Stimulated activated CD4-positive, alpha-beta T cell treated with anti-CD3 and anti-CD28 coated beads, Interleukin-1b, Interleukin-23, amount 100 ng/mL, for 1 hour (primary cell): ENCODE measurements at places on chromosomes 1 and 21.

DNA sequence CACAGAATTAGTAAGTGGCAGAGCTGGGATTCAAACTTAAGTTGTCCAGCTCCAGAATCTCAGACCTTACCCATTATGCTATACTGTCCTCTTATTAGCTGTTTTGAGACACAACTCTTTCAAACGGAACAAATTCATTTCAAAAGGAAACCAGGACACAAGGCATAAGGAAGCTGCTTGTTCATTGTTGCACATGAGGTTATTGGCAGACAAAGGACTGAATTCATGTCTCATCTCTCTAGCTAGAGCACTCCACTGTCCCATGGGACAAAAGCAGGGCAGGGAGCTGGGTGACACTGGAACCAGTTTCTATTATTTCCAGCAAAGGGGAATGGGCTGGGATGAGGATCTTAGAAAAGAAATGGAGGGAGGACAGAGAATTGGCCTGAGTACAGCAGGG lies 26.4 kb downstream of the CHI3L2 start:
- DNase-seq: no peak

- no peak for DNase-seq
Observed at GRCh38 chr1:245264226-245264625, 109.4 kb downstream of the KIF26B start.

GRCh38 chr1:14297356-14297755 lies 301.1 kb upstream of the KAZN start:
- no peak for DNase-seq

DNA sequence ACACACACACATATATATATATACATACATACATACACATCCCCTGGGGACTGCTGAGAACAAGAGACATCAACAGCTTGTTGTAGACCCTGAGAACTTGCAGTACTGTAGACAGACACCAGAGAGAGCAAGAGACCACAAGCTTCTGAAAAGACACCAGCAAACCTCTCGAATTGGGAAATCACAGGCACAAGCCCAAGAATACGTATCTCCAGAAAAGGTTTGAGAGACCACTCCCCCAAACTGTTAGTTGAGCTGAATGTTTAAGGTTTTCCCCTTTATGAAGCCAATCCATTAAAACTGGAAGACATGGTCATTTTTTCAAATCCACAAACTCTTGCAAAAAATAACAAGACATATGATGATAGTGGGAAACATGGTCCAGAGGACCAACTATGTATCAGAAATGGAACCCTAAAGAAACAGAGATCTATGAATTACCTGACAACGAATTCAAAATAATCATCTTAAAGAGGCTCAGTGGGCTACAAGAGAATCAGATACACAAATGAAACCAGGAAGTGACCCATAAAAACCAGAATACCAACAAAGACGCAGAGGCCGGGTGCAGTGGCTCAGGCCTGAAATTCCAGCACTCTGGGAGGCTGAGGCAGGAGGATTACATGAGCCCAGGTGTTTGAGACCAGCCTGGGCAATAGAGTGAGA lies 45.1 kb downstream of the SLC2A1 start:
- no peak for DNase-seq

DNA sequence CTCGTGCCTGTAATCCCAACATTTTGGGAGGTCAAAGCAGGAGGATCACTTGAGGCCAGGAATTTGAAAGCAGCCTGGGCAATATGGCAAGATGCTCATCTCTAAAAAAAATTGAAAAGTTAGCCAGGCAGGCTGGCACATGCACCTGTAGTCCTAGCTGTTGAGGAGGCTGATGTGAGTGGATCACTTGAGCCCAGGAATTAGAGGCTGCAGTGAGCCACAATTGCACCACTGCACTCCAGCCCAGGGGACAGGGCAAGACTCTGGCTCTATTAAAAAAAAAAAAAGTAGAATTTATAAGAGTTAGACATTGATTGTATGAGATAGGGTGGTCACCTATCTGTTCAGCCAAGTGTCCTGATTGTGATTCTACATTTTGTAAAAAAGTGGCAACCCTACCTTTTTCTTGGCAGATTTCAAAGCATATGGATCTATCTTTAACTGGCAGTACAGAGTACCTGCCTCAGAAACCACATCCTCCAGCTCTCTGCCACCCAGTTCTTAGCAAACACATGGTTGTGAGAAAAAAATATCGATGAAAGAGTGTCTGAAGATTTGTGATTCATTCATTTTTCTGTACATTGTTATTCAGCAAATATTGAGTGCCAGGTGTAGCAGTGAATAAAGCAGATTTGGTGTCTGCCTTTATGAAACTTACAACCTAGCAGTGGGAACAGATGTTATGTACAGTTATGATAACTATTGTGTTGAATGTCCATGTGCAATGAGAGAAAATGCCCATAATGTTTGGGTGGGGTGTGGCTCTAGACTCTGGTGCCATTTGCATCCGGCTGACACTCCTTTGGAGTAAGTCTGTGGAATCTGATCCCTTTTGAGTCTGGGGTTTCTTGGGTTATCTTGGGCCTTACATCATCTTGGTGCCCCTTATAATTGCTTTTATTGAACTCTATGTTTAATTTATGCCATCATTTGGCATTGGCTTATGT lies 82.5 kb downstream of the ST3GAL3 start:
- no peak for DNase-seq

DNA sequence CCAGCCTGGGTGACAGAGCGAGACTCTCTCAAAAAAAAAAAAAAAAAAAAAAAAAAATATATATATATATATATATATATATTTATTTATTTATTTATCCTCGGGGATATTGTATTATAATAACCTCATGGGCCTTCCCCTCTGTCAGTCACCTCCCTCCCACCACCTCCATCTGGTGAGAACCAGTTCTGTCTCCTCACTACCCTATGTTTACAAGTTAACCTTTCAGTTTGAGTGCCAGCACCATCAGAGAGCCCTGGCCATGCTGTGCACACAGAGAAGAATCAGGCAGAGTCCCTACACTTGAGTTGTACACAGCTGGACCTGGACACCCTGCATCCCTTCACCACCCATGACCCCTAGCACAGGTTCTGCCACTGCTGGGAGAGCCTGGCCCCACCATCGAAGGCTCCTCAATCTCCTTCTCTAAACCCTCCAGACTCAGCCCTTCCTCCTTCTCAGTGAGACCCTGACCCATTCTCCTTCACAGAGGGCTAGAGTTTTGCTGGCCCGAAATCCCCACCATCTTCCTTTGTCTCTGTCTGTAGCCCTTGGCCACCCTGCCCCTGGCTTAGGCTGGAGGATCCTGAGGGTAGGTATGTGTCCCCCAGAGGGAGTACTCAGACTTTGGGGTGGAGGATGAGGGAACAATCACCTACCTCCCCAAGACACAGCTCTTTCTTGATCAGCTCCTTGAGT lies 1.2 kb downstream of the S100A5 start:
- no peak for DNase-seq

DNA sequence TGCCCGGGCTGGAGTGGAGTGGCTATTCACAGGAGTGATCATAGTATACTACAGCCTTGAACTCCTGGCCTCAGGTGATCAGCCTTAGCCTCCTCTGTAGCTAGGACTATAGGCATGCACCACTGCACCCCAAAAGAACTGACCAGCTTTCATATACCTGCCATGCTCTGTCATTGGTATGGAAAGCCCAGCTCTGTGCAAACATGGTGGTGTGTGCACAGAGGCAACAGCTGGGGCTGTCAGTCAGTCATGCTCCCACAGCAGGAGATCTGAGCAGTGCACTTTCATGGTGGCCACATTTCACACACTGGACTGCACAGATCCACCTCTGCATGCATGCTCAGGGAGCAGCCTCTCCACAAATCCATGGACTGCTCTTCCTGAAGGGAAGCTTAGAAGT lies 8.8 kb upstream of the JAK1 start:
- DNase-seq: no peak
